ENCODE measurements at places on chromosomes 6 and 20. TPM values are rescaled to one million over a fixed set of nuclear protein-coding genes. Genes with fewer than 3 reads are reported as not detected.

- DNase-seq = no peak
Measured at GRCh38 chr6:156281266-156281665, 495.9 kb upstream of the ARID1B start.

GRCh38 chr6:106883808-106884262, 90.7 kb downstream of the CD24 start:
- DNase-seq = no peak

NR2E1 gene
- total RNA-seq = not detected

GRCh38 chr20:31990641-31991338, 19.4 kb upstream of the CCM2L start:
- no peak for DNase-seq

SLC17A1 gene
- not detected for total RNA-seq

DNA sequence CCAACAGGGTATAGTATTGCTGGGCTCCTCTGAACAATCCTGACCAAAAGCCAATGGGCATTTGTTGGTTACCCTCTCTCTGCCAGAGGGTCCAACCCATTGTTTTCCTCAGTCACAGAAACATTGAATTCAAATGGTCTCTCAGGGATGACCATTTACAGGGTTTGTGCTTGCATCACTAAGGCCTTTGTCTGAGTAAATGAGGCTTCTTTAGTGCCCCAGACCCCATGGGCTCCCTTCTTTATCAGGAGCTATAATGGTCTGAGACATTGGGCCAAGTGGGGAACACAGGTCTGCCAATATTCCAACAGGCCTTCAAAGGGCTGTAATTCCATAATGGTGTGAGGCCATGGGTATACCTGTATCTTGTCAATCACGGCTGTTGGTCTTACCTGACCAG, 27.1 kb downstream of the GSTA2 start:
- no peak for DNase-seq

Measured in HCT116 (cell line).